Mesenteric fat pad (tissue), 1 donor: ENCODE measurements at places on chromosomes 5 and 9. TPM values are rescaled to one million over a fixed set of nuclear protein-coding genes. Genes with fewer than 3 reads are reported as not detected.

GRCh38 chr5:60458666-60459065 lies 241.3 kb downstream of the DEPDC1B start:
- DNase-seq = no peak

GRCh38 chr5:173922527-173922926 lies 34.4 kb downstream of the CPEB4 start:
- no peak for DNase-seq

DNA sequence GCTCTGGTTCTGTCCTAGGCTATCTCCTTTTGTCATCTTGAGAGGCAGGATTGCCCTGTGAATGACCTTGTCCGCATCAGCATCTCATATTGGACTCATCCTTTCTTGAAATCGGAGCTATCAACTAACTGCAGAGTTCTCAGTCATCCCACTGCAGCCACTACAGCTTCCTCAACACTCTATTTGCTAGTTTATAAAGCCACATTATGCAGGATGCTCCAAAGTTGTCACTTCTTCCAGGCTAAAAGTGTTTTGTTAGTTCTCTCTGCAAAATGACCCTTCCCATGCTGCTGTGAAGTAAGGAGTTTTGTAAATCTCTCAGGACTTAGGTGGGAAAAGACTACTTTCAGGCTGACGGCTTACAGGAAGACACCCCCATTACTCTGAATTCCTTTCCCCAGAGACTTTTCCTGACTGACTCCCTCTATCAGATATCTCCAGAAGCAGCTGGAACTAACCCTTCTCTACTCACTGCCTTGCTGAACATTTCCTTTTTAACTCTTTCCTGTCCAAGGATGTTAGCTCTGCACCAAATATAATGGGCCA lies 257.6 kb downstream of the NFIB start:
- DNase-seq = no peak

- no peak for DNase-seq
Observed at GRCh38 chr9:88680505-88681160, 145.7 kb downstream of the NXNL2 start.

DNA sequence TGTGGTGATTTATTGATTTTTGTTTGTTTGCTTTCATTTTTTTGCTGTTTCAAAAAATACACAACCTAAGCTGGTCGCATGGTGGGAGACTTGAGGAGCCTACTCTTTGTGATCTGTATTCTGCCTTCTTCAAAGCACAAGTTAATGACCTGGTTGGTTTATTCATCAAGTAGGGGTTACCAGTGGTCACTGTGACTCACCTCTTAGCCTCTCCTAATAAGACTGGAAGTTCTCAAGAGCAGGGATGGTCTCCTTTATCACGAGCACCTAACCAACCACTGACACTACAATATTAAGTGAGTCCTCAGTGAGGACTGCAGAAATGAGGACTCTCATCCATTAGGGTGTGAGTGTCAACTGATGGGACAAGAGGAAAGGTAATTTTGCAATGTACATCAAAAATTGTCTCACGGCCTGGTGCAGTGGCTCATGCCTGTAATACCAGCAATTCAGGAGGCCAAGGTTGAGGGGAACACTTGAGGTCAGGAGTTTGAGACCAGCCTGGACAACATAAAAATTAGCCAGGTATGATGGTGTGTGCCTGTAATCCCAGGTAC lies 13.6 kb upstream of the MTMR12 start:
- DNase-seq = no peak

GRCh38 chr5:77994943-77995342 lies 218.8 kb upstream of the TBCA start:
- DNase-seq = no peak

DNA sequence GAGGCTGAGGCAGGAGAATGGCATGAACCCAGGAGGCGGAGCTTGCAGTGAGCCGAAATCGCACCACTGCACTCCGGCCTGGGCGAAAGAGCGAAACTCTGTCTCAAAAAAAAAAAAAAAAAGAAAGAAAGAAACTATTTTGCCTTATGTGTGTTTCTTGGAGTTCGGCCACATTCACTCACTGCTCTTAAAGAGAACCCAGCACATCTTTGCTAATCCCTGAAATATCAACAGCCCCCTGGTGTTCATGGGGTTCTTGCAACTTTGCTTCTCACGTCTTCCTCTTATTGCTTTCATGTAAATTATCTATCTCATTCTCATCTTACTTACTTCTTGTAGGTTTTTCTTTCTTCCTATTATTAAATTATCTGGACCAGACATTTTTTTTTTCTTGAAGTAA lies 126.3 kb upstream of the ASTN2 start:
- no peak for DNase-seq

DNA sequence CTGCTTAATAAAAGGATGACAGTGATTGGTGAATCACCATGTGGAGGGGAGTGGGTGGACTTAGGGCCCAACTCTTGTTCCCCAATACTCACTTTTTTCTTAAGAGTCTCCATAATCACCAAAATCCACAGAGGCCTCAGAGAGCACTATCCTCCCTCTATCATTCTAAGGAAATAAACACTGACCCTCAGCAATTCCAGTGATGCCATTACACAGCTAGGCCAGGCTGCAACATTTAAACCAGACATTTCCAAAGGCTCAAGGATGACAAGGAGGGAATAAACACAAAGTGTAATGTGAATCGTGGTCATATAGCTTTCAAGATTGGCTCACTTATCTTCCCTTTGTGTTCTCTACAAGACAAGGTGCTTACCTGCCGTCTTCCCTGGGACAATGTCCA lies 2.4 kb upstream of the ARSI start:
- no peak for DNase-seq

DNA sequence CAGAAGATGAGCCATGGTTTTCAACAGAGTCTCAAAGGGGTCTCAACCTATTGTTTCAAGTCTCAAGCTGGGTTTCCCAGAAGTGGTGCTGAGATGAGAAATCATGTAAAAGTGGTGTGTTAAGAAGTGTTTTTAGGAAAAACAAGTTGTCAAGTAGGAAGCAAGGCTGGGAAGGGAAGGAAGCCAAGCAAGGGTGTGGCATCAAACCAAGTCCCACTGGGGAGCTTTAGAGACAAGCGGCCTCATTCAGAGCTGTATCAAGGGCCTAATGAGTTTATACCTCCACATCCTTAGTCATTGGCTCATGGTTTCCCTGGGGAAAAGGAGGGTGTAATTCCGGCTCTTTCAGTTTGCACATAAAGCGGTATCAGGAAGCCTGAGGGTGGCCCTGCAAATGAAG lies 26.4 kb upstream of the GABRB2 start:
- no peak for DNase-seq

DNA sequence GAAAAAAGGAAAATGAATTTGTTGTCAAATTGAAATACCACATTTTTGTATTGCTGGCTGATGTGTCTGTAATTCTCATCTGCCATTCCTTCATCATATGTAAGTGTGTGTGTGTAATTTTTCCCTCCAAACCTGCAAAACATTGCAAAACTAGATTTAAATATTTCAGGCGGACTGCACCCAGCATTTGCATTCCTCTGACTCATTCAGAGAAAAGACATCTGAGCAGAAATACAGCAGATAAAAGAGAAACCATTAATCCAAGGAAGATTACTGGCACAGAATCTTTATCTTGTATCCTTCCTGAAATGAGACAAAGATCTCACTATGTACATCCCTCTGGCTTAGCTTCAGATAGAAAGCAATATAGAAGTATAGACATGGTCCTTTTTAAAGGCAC lies 275.3 kb downstream of the TMEM38B start:
- no peak for DNase-seq

GRCh38 chr5:106171132-106171531 lies 1499.6 kb downstream of the EFNA5 start:
- no peak for DNase-seq

GRCh38 chr5:130333089-130333488 lies 428.8 kb downstream of the CHSY3 start:
- DNase-seq = no peak

- DNase-seq = no peak
Observed at GRCh38 chr5:116765441-116765840, 190.8 kb upstream of the SEMA6A start.

DNA sequence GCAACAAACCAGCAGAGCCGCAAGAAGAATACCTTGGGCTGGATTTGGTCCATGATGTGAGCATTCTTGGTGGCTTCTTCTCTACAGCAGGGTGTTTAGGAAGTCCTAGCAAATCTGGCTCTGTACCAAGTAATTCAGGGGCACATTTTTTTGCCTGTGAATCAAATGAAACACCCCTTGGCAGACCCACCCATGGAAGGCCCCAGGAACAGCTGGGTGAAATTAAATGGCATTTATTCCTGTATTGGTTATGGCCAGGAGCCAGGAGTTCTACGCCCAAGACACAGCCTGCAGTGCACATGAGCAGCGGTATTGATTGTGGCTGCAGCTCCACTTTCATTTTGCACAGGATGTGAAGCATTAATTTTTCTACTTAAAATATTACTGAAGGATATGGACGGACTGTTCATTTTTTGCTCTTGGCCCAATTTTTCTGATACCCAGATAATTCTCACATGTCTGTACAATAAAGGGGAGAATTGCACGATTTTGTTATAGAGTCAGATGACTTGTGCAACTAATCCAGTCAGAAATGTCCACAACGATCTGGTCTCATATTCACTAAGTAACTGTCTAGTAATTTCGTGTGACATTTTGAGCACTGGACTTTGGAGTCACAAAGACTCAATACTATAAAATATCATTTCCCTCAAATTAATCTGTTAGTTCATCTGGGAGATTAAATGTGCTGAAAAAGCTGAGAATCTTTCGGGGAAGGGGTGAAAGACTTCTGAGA lies 120.7 kb upstream of the APC start:
- DNase-seq = no peak

DNA sequence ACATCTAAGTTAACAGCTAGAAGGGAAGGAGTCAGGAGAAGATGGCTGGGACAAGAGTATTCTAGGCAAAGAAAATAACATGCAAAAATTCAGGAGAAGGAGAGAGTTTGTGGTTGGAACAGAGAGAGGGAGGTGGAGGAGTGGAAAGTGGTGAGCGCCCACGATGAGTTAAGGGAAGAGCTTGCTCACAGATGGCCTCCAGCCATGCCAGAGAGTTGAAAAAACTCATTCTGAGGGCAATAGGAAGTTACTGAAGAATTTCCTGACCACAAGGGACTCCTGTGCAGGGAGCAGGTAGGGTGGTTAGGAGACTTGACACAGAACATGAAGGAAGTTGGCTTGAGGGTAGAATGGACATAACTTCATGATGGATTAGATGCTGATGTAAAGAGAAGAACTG lies 159.7 kb downstream of the DOCK2 start:
- DNase-seq = no peak

DNA sequence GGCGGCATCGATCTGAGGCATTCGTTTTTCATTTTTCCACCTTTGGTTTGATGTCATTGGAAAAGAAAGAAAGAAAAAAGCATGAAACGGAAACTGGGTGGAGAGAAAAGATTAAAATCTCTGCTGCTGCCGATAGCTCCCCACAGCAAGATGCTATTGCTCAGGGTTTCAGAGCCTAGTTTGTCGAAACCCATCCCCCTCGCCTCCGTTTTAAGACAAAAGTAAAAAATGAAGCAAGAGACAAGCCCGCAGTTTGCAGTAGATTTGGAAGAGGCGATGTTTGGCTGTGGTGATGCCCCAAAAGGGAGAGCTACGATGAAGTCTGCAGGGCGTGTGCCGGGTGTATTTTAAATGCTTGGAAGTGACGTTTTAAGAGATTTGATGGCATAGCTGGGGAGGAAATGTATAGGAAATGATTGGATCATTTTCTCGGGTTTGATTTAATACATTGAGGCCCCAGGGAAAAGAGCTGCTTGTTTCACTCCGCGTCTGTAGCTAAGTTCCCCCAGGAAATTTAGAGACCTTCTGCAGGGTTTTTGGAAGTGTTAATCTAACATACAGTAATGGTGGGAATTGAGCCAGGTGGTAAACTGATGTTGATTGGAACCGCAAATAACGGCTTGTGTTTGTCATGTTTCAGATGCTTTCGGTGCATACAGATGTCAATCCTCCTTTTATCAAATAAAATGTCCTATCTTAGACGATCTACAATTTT lies 909 bp downstream of the NDFIP1 start:
- no peak for DNase-seq

The C5orf58 gene
- total RNA-seq = not detected

The DDX4 gene
- not detected for total RNA-seq

The MED10 gene
- 30.8 TPM for total RNA-seq

The DAB2 gene
- 221 TPM for total RNA-seq

The FAM81B gene
- not detected for total RNA-seq

The RNF44 gene
- total RNA-seq = 23.5 TPM

The DRD1 gene
- total RNA-seq = 1.1 TPM

The PIGO gene
- 15.2 TPM for total RNA-seq

The IL13 gene
- not detected for total RNA-seq

The WNK2 gene
- total RNA-seq = 1.1 TPM

The PCDHB16 gene
- 1.6 TPM for total RNA-seq
